Activated CD4-positive, alpha-beta T cell treated with anti-CD3 and anti-CD28 coated beads, Interleukin-2, amount 50 U/mL, for 4 hours (primary cell): ENCODE measurements at places on chromosomes 4 and X.

DNA sequence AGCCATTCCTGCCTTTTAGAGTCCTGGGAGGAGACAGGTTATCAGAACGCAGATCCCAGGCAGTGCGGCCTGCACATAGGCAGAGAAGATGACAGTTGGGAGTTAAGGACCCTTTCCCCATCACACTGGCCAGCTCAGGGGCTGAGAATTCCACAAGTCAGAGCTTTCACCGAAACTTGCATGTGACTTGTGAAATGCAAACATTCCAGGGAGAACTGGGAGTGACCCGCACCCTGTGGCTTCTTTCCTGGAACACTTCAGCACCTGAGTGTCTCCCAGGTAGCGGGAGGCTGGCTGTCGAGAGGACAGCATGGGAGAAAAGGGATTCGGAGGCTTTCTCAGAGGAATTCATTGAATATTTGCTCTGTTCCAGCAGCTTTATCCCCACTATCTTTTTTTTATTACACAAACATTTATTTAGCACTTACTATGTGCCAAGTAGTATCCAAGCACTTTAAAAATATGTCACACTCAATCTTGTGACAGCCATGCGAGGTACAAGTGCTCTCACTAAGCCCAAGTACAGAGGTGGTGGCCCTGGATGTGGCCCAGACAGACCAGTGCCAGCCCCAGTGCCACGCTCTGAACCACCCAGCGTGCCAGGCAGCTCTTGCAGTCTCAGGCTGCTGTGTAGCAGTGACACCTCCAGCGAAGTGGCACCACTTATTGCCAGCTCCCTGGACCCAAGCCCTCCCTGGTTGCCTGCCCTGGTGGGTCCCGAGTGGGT, 100.5 kb downstream of the PHKA2 start:
- DNase-seq: no peak

DNA sequence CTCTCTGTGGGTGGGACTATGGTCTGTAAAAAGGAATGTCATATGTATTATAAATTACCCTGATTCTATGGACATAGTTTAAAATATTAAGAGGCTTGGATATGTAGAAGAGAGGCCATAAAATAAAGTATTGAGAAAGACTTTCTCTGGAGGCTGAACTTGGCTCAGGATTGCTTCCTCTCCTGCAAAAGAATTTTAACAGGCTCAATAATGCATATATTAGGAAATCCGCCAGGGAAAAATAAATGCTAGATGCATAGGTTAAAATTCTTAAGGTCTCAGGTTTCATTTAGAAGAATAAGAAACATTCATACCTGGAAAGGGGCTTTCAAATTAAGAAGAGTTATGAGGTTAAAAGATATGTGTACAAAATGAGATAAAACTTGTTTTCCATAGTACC, 424.3 kb downstream of the ARAP2 start:
- DNase-seq: no peak

DNA sequence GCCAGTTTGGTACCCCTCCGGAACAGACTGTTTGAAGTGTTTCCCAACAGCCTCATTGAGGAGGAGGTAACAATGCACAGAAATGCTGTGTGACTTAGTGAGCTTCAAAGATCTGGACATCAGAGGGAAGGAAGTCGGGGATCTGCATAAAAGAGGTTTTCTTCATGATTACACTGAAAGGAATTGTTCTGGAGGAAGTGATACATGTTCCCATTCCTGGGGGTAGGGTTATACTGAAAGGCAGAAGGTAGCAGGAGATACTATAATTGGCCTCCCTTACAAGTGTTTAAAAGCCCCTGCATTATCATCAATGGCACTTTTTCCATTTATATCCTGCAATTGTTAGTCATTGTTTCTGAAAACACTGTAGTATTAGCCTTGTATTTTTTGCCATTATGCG, 94.0 kb upstream of the DKK2 start:
- no peak for DNase-seq

DNA sequence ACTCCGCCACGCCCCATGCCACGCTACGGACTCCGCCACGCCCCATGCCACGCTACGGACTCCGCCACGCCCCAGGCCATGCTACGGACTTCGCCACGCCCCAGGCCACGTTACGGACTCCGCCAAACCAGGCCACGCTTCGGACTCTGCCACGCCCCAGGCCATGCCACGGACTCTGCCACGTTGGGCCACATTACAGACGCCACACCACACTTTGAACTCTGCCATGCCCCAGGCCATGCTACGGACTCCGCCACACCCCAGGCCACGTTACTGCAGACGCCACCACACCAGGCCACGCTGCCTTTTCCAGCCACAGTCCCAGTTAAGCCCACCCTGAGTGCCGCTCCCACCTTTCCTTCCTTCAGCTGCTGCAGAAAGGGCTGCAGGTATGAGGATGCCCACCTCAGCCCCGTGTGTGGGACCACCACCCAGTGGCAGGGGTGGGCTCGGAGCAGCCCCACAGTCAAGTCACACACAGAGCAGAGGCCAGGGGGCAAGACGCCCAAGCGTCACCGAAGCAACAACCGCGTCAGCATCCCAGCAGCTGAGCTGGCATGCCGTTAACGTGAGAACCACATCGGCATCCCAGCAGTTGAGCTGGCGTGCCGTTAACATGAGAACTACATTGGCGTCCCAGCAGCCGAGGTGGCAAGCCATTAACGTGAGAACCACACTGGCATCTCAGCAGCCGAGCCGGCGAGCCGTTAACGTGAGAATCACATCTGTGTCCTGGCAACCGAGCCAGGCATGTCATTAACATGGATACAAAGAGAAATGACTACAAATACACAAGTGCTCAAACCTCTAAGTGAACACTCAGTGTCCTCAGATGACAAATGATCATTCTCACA, 26.4 kb downstream of the GAK start:
- DNase-seq: no peak

GRCh38 chr4:112029771-112030171, 115.5 kb upstream of the FAM241A start:
- DNase-seq: no peak

GRCh38 chrX:70446380-70447350, 2.0 kb downstream of the DLG3 start:
- no peak for DNase-seq

DNA sequence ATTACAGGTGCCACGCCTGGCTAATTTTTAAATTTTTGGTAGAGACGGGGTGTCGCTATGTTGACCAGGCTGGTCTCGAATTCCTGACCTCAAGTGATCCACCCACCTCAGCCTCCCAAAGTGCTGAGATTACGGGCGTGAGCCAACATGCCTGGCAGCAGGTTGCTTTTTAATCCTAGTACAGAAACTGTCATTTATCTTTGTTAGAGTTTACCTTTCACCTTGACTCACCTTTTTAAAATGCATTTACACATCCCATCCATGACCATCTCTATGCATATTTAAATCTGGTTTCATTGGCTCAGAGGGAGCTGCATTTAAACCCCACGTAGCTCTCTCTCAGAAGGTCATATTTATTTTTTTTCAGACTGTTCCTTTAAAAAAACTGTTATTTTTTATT, 31.9 kb downstream of the SLC16A2 start:
- no peak for DNase-seq

DNA sequence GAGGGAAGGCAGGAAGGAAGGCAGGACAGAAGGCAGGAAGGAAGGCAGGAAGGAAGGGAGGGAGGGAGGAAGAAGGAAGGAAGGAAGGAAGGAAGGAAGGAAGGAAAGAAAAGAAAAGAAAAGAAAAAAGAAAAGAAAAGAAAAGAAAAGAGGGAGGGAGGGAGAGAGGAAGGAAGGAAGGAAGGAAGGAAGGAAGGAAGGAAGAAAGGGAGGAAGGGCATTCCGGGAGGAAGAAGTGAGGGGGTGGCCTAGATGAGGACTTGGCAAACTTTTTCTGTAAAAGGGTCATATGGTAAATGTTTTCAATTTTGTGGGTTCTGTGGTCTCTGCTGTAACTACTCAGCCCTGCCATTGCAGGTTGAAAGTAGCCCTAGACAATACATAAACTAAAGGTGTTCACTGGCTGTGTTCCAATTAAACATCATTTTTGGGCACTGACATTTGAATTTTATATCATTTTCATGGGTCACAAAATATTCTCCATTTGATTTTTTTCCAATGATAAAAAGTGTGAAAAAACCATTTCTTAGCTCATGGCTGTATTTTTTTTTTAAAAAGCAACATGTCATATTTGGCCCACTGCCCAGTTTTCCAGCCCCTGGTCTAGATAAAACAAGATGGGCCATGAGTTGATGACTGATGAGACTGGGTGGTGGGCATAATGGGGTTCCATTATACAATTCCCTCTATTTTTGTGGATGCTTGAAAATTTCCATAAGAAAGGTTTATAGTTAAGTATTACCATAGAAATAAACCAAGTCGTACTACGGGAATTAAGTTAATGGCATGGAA, 3.1 kb downstream of the ZNF630 start:
- DNase-seq: no peak

DNA sequence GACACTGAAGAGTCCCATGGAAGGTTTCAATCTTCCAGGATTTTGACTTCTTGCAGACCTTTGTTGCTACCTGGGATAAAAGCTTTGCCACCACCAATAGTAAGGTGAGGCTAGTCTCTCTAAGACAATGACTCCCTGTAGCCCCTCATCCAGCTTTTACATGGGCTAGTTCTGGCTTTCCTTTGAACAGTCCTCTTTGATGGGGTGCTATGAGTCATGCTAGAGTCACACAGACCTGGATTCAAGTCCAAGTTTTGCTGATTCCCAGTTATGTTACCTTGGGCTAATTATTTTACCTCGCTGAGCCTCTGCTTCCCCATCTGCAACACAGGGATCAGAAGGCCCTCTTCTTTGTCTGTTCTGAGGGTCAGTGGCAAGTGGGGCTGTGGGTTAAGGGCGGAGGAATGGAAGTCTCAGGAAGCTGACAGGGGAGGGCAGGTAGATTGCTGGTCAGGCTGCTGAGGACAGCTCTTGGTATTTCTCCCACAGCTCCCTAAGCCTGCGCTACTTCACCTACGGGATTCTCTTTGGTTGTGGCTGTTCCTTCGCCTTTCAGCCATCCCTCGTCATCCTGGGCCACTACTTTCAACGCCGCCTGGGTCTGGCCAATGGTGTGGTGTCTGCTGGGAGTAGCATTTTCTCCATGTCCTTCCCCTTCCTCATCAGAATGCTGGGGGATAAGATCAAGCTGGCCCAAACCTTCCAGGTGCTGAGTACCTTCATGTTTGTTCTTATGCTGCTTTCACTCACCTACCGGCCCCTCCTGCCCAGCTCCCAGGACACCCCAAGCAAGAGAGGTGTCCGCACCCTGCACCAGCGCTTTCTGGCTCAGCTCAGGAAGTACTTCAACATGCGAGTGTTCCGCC, 90.3 kb downstream of the RLIM start:
- DNase-seq: no peak

- DNase-seq: no peak
Observed at GRCh38 chr4:161496-162284, 37.4 kb downstream of the ZNF718 start.

- no peak for DNase-seq
Observed at GRCh38 chr4:94965852-94966251, 208.1 kb downstream of the BMPR1B start.

GRCh38 chr4:1446502-1447386, 40.5 kb upstream of the NKX1-1 start:
- no peak for DNase-seq

DNA sequence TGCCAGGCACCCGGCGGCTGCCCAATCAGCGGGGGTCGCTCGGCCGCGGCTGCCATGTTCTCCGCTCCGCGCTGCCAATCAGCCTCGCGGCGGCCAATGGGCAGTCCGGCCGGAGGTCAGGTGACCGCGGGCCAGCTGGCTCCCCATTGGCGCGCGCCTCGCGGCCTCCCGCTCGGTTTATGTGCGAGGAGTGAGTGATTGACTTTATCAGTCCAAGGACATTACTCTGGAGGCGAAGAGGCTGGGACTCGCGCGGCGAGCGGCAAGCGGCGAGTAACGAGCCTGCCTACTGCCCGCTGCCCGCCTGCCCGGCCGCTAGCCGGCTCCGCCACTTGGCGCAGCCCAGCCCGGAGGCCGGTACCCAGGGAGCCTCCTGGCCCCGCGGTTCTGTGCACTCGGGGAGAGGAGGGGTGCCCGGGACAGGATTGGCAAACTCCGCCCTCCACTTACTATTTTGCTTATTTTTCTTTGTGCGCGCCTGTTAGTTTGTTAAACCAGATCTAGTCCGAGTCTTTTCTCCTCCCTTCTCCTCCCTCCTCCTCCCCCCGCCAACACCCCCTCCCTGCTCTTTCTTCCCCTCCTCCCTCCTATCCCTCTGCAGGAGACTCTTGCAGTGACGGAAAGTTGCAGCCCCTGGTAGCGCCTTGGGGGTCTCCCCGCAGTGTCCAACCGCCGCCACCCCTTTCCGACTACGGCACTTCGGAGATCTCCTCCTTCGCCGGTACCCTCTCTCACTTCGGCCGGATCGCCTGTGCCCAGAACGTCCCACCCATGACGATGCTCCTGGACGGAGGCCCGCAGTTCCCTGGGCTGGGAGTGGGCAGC, at the start of gene ZIC3:
ZIC3 (plus strand) TSS at position 207 of the 825 bp plus-strand sequence; CDS start at position 772, 565 bp downstream.
- DNase-seq: no peak

GRCh38 chrX:71217298-71217697, 5.7 kb upstream of the GJB1 start:
- DNase-seq: no peak

- no peak for DNase-seq
Observed at GRCh38 chr4:5052726-5053425, 1.6 kb downstream of the STK32B start.

- no peak for DNase-seq
Observed at GRCh38 chr4:118215826-118216225, 137.0 kb downstream of the PRSS12 start.

- no peak for DNase-seq
Observed at GRCh38 chr4:5206016-5206790, 154.9 kb downstream of the STK32B start.

- DNase-seq: no peak
Observed at GRCh38 chr4:72858328-72858727, 211.2 kb downstream of the COX18 start.

DNA sequence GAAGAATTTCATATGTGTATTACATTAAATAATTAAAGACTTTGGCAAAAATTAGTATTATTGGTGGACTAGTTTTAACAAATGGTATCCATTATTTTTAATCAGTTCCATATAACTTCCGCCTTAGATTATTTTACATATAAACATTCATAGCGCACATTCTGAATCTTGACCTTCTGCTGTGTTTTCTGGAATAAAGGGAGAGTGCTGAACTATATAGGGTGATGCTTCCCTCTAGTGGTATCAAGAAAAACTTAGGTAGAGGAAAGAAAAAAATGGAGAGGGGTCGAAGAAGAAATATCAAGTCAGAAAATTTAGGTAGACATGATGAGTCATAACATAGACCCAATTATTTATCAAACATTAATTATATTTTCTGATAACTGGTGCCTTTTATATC, 155.6 kb upstream of the PACRGL start:
- DNase-seq: no peak

DNA sequence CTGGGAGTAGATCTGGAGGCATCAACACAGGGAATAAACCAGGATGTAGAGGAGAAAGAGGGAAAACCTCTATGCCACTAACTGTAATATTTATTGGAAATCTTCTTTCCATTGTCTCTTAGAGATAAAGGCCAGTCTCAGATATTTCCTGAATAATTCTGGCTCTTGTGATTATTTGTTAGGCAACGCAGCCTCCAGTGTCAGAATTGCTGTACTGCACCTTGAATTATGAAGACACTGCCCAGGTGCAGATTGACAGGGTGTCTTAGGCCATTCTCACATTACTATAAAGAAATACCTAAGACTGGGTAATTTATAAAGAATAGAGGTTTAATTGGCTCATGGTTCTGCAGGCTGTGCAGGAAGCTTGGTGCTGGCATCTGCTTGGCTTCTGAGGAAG, 100.7 kb upstream of the ZDHHC15 start:
- no peak for DNase-seq
